ENCODE measurements at places on chromosomes 12 and 14.

- no peak for DNase-seq
These were observed 11.8 kb downstream of the STON2 start for GRCh38 chr14:81388336-81388735.

DNA sequence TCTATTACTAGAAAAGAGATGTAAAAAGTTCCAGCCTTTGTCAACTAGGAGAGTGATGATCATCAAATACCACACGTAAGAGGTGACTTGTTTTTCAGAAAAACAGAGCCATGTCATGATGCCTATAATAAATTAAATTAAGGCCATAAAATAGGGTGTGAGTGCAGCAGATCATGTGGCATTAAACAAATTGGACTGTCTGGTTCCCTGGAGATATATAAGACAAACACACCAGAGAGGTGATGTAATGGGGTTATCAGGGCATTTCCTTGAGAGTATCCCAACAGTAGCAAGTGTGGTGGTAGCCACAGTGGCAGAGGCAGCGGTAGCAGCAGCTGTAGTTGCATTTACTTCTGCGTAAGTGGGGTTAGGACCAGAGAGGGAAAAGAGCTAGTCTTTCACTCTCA is 14.6 kb upstream of the GALNT6 start:
- DNase-seq: no peak

- no peak for DNase-seq
These were observed 620.7 kb downstream of the AACS start for GRCh38 chr12:125685915-125686314.

GRCh38 chr14:91839749-91840148 is 27.6 kb downstream of the TC2N start:
- no peak for DNase-seq

GRCh38 chr12:57535764-57536596 is 11.0 kb downstream of the DCTN2 start:
- no peak for DNase-seq

- no peak for DNase-seq
These were observed 7.1 kb downstream of the POP5 start for GRCh38 chr12:120574106-120574505.

GRCh38 chr14:103195828-103196615 is 72.8 kb downstream of the TNFAIP2 start:
- DNase-seq: no peak

- DNase-seq: no peak
These were observed 472.1 kb upstream of the RGS6 start for GRCh38 chr14:71460091-71460490.

- DNase-seq: no peak
These were observed 1.3 kb downstream of the PRPH start for GRCh38 chr12:49296034-49296835.

- no peak for DNase-seq
These were observed 24.0 kb downstream of the BTBD7 start for GRCh38 chr14:93308686-93309345.

- no peak for DNase-seq
These were observed 10.5 kb downstream of the TCL1B start for GRCh38 chr14:95696741-95697140.

DNA sequence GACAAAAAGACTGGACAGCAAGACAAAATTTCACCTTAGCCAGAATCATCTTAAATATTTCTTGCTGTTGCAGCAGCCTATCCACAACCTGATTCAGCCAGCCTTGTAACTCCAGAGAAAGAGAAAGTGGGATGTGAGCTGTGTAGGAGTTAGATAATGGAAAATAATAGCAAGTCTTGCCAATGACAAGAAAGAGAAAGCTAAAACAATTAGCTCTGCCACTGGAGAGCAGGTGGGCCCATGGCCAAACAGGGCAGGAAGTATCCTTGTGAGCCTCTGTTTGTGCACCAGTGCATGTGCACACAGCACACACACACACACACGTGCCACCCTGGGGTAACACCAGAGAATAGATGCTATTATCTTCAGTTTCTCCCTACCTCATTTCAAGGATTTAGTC is 106.0 kb upstream of the CCDC196 start:
- peak; percentile 54 for DNase-seq

DNA sequence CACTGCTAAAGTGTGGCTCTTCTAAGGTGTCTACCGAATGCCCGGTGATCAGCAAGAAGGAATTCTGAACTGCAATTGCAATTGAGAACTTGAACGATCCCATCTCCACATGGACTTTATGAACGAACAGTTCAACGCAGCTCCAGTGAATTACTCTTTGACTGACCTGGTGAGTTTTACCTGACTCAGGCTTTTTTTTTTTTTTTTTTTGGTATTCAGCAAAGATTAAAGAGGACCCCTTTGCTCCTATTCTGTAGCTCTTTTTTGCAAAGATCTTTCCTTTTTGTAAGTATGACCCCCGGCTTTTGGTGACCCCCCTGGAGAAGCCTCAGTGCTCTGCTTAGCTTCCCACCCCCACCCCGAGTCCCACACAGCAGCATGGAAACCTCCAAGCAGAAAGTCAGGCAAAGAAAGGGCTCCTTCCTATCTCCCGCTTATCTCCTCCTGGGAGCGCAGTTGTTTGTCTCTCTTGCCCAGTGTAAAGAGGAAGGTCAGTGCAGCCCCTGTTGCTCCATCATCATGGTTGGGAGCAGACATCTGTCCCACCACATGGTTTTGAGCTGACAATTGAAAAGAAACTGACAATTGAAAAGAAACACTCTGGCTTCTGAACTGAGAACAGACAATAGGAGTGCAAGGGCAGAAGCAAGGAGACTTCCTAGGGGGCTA is 72.1 kb upstream of the DIO3 start:
- peak; percentile 3 for DNase-seq

DNA sequence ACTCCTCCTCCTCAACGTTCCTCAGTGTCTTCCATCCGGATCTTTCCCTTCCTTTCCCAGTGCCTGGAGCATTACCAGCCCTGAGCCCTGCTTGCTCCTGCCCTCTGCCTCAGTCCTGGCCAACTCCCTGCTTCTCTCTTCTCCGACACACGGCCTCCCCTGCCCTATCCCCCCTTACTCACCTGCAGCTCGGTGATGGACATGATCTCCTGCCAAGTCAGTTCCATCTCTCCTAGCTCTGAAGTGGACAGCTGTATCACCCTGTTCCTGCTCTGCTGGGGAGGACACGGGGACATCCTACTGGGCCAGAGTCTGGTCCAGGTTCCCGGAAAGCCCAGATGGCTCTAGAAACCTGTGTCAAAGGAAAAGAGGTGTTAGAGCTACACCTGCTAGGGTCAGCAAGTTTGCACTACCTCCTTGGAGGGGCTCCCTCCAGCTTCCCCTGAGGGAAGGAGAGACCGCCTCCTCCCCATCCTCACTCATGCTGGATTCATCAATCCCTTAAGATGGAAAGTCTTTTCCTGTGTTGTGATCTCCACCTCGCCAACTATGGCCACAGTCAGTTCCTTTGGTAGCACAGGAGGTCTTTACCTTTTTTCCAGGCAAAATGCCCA is 5.8 kb downstream of the NFE2 start:
- no peak for DNase-seq

- peak; percentile 25 for DNase-seq
These were observed 230.2 kb downstream of the SLC41A2 start for GRCh38 chr12:104727726-104728465.

GRCh38 chr12:131460520-131460919 is 250.4 kb upstream of the SFSWAP start:
- DNase-seq: no peak

DNA sequence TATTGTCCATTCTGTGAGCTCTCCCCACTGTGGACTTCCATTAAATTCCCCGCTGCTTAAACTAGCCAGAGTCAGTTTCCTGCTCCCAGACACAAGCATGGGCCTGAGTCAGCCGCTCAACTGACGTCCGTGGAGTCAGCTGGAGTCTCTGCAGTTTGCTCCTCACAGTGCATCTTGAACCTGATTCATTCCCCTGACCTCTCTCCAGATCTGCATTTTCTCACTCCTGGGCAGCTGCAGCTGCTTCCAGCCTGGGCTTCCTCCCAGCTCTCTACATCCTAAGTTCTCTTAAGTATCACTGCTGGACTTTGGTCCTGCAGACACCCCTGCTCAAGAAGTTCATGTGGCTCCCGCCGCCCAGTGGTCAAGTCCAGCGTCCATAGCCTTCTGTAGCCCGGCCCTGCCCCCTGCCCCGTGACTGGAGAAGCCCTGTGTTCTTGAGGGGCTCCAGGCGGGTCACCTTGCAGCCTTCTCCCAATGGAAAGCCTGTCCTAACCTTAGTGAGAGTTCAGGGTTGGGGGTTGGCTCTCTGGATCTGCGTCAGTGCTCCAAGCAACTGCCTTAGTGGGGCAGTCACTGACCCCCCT is 20.0 kb downstream of the NFKBIA start:
- no peak for DNase-seq

DNA sequence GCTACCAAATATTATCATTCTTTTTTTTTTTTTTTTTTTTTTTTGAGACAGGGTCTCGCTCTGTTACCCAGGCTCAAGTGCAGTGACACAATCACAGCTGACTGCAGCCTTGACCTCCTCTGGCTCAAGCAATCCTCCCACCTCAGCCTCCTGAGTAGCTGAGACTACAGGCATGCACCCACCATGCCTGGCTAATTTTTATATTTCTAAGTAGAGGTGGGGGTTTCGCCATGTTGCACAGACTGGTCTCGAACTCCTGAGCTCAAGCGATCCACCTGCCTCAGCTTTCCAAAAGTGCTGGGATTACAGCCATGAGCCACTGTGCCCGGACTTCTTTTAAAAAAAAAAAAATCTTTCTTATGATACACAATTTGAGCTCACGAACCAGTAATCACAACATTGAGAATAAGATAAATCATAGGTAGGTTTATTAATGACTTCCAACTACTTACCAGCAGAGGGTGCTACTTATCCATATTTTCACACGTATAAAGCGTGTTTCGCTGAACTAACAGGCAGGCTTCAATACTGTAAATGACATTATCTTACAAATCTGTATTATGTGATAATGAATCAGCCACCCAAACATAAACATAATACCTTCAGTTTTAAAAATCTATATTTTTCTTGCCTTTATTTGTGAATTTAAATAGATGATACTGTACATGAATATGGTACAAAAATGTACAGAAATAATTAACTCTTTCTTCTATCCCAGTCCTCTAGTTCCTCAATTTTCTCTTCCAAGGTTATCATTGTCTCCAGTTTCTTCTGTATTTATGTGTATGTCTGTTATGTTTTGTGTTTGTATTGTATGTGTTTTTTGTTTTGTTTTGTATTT is 42.5 kb upstream of the BCAT1 start:
- no peak for DNase-seq

DNA sequence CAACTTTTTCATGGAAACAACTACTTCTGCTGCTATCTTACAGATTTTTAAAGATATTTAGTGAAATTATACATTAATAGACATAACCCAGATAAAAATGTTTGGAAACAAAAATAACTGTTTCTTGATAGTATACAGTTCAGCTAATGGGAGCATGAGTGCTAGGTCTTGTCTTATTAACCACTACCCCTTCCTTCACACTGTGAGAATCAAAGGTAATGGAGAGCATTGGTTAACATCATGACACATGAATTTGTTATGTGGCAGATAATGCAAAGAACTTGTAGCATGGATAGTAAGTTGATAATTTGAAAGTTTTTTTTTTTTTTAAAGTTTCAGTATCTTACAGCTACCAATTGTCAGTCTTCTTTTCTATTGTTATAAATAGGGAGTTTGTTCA is 44.2 kb downstream of the CCDC91 start:
- DNase-seq: no peak

Measured in aorta (tissue), 5 donors.